ENCODE measurements at places on chromosomes 16 and 17. TPM values are rescaled to one million over a fixed set of nuclear protein-coding genes. Genes with fewer than 3 reads are reported as not detected.

GRCh38 chr17:62179525-62180161, 114.6 kb upstream of the MED13 start:
- H3K4me1 ChIP-seq: peaks cover 10% of the 10 kb centered on the region
- H3K27ac ChIP-seq: no peak overlapping the region
- H3K27me3 ChIP-seq: no peaks in the 10 kb centered on the region
- no peak overlapping the region for H3K4me3 ChIP-seq
- peak; percentile 76 for DNase-seq

DNA sequence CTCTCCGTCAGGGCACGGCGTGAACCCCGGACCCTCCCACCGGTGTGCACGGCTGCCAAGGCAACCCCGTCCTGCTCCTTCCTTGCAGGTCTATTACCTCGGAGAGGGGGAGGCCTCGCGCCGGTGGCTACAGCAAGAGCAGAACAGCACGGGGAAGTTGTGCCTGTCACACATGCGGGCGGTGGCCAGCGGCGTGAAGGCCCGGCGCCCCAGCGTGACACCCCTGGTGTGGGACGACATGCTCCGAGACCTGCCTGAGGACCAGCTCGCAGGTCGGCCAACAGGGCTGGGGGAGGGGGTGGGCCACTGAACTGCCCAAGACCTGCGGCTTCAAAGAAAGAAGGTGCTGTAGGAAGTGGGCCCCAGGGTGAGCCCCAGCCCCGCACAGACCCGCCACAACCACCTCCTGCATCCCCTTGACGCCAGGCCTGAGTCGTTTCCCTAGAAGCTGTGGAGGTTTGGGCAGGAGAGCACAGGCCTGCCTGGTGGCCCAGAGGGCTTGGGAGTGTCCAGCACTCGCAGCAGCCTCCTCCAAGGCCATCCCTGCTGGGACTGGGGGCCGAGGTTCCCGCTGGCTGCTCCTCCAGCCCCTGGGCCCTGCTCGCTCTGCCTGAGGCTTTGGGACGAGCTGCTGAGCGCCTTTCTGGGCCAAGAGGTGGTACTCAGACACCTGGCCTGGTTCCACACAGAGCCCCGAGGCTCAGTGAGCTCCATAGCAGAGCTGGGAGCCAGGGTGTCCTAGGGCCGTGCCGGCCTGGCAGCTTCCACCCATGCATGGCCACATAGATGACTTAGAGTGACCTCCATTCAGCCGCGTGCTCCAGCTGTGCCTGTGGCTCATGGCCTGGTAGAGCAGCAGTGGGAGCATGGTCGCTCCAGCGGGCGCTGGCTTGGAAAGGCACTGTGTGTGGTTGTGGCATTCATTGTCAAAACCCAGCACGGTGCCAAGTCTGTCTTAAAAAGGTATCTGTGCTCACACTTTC, 14.7 kb downstream of the CYBC1 start:
- no peak overlapping the region for H3K4me3 ChIP-seq
- no peaks in the 10 kb centered on the region for H3K36me3 ChIP-seq

DNA sequence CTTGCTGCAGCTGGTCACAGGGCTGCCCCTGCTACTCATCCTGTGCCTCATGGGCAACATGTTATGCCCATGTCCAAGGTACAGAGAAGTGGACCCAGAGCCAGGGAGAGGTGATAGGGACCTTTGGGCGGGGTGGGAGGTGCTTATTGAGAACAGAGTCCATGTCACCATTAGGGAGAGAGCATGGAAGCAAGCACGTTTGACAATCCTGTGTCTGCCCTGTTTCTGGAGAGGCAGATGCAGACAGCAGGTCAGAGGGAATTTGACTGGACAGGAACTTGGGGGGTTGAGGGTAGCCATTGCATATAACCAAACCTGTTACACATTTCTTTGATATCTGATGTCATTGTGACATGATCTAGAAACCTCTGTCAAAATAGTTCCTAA, 14.3 kb upstream of the ARL4D start:
- H3K27ac ChIP-seq: no peak overlapping the region
- H3K36me3 ChIP-seq: no peaks in the 10 kb centered on the region

- H3K4me1 ChIP-seq: peaks cover 21% of the 10 kb centered on the region
- no peak overlapping the region for H3K4me3 ChIP-seq
- H3K36me3 ChIP-seq: peaks cover 30% of the 10 kb centered on the region
Observed at GRCh38 chr17:47311420-47311819, 12.3 kb upstream of the EFCAB13 start.

METRNL gene
- total RNA-seq: 140 TPM

HOXB4 gene
- 0.29 TPM for total RNA-seq
